Left lung (tissue), 14 donors: ENCODE measurements at places on chromosomes 2 and 18. TPM values are rescaled to one million over a fixed set of nuclear protein-coding genes. Genes with fewer than 3 reads are reported as not detected.

GRCh38 chr2:212854116-212854515 lies 297.3 kb downstream of the IKZF2 start:
- no peaks in the 10 kb centered on the region for H3K36me3 ChIP-seq
- DNase-seq: no peak
- no peaks in the 10 kb centered on the region for H3K27me3 ChIP-seq
- no peaks in the 10 kb centered on the region for H3K4me1 ChIP-seq
- no peak overlapping the region for H3K27ac ChIP-seq

PTH2R gene
- 0.10 TPM for total RNA-seq

DNA sequence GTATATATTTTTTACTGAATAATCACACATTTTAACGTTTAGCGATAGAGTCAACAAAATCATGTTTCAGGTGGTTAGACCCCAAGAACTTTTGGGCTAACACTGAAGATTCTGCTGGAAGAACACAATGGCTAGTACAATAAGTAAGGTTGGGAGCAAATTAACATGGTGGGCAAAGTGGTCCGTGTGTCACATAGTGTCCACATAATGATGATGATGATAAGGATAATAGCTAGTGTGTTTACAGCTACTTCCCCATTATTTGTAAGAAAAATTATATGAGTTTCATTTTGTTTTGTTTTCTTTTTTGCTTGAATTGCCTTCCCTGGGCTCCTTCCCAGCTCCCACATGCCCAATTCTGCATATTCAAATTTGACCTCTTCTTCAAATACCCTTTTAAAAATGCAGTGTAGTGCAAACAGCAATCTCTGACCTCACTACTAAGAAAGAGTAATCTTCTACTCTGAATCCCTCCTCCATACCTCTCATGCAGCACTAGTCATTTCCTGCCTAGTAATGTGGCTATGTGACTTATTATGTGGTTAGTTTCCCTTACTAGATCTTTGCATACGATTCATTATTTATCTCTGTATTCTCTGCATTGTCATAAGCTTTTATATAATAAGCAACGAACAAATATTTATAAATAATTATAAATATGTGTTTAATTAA lies 16.9 kb upstream of the VPS54 start:
- H3K4me1 ChIP-seq: no peaks in the 10 kb centered on the region
- no peak for DNase-seq
- H3K36me3 ChIP-seq: no peaks in the 10 kb centered on the region

DNA sequence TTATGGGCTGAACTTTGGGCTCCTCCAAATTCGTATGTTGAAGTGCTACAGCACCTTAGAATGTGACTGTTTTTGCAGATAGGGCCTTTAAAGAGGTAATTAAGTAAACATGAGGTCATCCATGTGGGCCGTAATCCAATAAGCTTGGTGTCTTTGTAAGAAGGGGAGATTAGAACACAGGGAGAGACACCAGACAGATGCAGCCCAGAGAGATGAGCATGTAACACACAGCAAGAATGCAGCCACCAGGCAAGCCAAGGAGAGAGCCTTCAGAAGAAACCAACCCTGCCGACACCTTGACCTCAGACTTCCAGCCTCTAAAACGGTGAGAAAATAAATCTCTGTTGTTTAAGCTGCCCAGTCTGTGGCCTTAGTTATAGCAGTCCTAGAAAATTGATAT lies 74.3 kb downstream of the HRH4 start:
- H3K27ac ChIP-seq: no peak overlapping the region
- no peaks in the 10 kb centered on the region for H3K36me3 ChIP-seq
- no peaks in the 10 kb centered on the region for H3K4me1 ChIP-seq
- DNase-seq: no peak
- H3K27me3 ChIP-seq: no peaks in the 10 kb centered on the region

DNA sequence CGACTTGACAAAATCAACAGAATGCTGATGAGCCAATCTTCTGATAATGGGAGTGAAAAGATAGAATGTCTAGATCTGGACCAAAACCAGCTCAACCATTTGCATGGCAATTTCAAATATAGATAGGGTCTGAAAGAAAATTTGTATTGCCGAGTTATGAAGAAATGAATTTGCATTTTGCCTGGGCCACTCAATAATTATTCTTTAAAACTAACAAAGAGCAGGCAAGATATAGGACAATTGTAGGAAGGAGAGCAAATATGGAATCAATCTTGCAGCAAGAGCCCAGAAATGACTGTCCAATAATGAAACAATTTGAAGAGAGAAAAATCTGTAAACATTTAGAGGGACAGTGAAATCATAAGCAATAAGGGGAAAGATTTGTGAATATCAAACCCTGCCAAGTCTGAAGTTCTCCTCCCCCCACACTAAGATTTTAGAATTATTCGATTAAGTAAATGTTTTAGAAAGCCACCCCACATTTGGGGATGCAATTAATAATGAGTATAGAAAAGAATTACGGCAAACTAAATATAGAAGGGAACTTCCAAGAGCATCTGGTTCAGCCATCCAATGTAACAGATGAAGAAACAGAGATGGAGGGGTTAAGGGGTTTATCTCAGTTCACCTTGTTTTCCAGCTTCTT lies 377.4 kb downstream of the SETBP1 start:
- H3K36me3 ChIP-seq: no peaks in the 10 kb centered on the region
- H3K27me3 ChIP-seq: no peaks in the 10 kb centered on the region
- DNase-seq: no peak
- H3K4me1 ChIP-seq: no peaks in the 10 kb centered on the region
- no peak overlapping the region for H3K4me3 ChIP-seq
- no peak overlapping the region for H3K27ac ChIP-seq

- H3K4me1 ChIP-seq: no peaks in the 10 kb centered on the region
- DNase-seq: no peak
- no peaks in the 10 kb centered on the region for H3K36me3 ChIP-seq
- no peak overlapping the region for H3K4me3 ChIP-seq
- H3K27me3 ChIP-seq: no peaks in the 10 kb centered on the region
- H3K27ac ChIP-seq: no peak overlapping the region
Observed at GRCh38 chr2:138537170-138537915, 35.8 kb downstream of the SPOPL start.

CFAP65 gene
- not detected for total RNA-seq

LIMS4 gene
- total RNA-seq: 2.0 TPM

- H3K36me3 ChIP-seq: no peaks in the 10 kb centered on the region
- H3K27ac ChIP-seq: no peak overlapping the region
- no peak overlapping the region for H3K4me3 ChIP-seq
- no peaks in the 10 kb centered on the region for H3K4me1 ChIP-seq
Observed at GRCh38 chr18:80181642-80182461, 65.5 kb downstream of the PARD6G start.

GRCh38 chr2:230521386-230521785 lies 105.4 kb downstream of the SP100 start:
- H3K36me3 ChIP-seq: no peaks in the 10 kb centered on the region
- H3K4me3 ChIP-seq: no peak overlapping the region
- no peak for DNase-seq
- no peaks in the 10 kb centered on the region for H3K4me1 ChIP-seq
- no peaks in the 10 kb centered on the region for H3K27me3 ChIP-seq

DNA sequence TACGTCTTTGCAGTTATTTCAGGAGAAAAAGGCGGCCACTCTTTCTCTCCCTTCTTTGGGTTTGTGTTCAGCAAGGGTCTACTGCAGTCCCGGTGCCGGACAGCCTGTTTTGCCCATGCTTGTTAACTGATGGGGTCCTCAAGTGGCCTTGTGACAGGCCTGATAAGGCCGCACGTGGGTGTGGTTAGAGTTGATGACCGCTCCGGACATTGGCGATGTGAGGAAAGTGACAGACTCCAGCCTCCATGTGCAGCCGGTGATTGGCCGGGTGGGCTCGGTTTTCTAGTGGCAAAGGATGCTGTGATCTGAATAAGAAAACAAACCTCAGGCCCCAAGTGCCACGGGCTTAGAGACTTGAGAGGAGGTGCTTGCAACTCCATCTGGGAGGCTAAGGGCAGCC lies 15.6 kb downstream of the HPCAL1 start:
- H3K4me1 ChIP-seq: no peaks in the 10 kb centered on the region
- no peaks in the 10 kb centered on the region for H3K27me3 ChIP-seq
- no peaks in the 10 kb centered on the region for H3K36me3 ChIP-seq

DNA sequence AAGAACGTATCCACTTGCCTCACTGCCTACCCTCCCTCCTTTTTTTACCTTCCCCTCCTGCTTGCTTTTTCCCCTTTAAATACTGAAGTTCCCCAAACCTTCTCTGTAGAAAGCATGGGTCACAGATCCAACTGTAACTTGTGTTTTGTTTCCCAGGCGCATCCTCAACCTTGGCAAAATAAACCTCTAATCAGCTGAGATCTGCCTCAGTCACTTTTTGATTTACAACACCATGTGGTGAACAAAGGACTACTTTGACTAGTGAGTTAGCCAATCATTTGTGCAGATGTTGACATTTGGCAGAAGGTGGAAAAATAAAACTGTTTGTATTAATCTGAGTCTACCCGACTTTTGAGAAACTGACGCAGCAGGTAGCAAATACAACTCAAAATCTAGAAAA lies 23.3 kb upstream of the MCM6 start:
- H3K4me3 ChIP-seq: no peak overlapping the region
- DNase-seq: no peak
- no peaks in the 10 kb centered on the region for H3K4me1 ChIP-seq
- H3K36me3 ChIP-seq: peaks cover 7% of the 10 kb centered on the region

DNA sequence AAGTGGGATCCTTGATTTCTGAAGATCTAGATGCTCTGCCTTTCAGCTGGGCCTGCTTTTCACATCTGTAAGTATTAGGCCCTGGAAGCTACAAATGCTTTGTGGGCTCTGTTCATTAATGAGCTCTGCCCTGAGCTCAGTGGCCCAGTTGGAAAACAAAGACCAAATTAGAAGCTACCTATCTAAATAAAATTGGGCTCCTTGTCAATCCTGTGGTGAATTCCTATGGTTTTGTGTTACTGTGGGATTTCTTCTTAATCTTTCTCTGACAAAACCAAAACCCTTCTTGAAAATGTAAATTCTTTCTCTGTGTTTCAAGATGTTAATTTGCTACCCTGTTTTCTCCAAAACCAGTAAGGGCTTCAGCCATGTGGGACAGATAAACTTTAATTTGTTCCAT lies 219.0 kb upstream of the HS6ST1 start:
- H3K27ac ChIP-seq: peak overlapping the region; percentile 19
- DNase-seq: no peak
- H3K4me3 ChIP-seq: no peak overlapping the region
- no peaks in the 10 kb centered on the region for H3K4me1 ChIP-seq
- no peaks in the 10 kb centered on the region for H3K27me3 ChIP-seq

DNA sequence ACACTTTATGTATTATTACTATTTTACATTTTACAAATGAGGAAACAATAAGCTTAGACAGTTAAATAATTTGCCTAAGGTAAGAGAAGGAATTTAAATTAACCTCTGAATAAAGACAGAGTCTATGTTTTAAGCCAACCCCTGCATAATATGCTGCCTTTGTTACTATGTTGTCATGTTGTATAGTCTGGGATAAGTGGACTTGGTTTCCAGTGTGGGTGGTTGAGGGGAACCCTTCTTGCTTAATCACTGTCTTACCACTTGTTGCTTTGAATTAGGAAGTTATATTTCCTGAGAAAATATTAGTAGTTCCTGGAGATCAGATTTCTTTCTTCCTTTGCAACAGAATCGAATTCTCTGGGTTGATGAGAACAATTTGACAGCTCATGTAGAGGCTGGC lies 52.6 kb downstream of the AGPS start:
- H3K4me3 ChIP-seq: no peak overlapping the region
- no peaks in the 10 kb centered on the region for H3K36me3 ChIP-seq
- H3K27me3 ChIP-seq: no peaks in the 10 kb centered on the region
- DNase-seq: no peak
- no peaks in the 10 kb centered on the region for H3K4me1 ChIP-seq
- no peak overlapping the region for H3K27ac ChIP-seq

DNA sequence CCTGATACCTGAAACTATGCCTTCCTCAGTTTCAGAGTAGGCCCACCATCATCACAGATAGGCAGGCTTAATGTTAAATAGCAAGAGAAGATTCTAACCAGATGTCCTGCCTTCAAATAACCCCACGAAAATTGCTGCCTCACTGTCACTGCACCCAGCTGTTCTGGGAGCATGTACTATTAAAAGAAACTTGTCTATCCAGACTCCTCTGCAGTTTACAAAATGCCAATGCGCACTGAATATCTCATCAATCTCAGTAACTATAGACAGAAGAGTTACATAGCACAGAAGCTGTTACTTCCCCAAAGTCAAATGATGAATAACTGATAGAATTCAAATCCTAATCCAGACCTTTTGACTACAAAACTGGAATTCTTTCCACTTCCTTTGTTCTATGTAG lies 43.9 kb downstream of the WDR75 start:
- no peak overlapping the region for H3K27ac ChIP-seq
- H3K4me3 ChIP-seq: no peak overlapping the region
- DNase-seq: no peak
- H3K27me3 ChIP-seq: no peaks in the 10 kb centered on the region
- no peaks in the 10 kb centered on the region for H3K4me1 ChIP-seq

GRCh38 chr2:213429516-213429915 lies 145.3 kb downstream of the SPAG16 start:
- H3K36me3 ChIP-seq: no peaks in the 10 kb centered on the region
- no peaks in the 10 kb centered on the region for H3K27me3 ChIP-seq
- DNase-seq: no peak
- H3K4me1 ChIP-seq: no peaks in the 10 kb centered on the region
- H3K27ac ChIP-seq: no peak overlapping the region

DNA sequence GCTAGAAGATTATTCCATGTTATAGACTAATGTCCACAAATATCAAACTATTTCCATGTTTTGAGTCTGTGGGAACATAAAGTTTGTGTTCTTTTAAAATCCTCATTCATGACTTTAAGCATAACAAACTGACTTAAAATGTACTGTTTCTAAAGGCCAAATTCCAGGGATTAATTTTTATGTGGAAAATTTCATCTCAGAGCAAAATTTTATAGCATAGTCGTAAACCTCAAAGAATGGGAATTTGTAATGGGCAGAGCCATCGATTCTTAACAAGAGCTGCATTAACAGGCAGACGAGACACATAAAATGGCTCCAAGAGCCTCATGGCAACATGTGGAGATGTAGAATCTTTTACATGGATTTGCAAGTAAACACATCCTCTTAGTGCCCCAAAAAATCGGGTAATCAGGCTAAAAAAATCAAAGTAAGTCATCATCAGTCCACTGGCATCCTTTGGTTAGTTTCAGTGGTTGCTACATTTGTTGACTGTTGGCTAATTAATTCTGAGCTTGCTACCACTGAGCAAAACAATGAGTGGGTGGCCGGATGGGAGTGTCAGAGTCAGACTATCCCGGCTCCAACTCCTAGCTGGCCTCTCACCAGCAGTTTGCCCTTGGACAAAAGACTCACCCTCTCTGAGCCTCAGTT lies 119.6 kb downstream of the FAM210A start:
- peaks cover 9% of the 10 kb centered on the region for H3K27me3 ChIP-seq
- no peak overlapping the region for H3K27ac ChIP-seq
- peaks cover 10% of the 10 kb centered on the region for H3K4me1 ChIP-seq

KCNG2 gene
- total RNA-seq: 1.1 TPM

GRCh38 chr2:62801814-62802523 lies 96.5 kb downstream of the EHBP1 start:
- H3K27me3 ChIP-seq: no peaks in the 10 kb centered on the region
- no peaks in the 10 kb centered on the region for H3K4me1 ChIP-seq
- peaks cover 3% of the 10 kb centered on the region for H3K36me3 ChIP-seq
- H3K4me3 ChIP-seq: no peak overlapping the region
- no peak for DNase-seq
- H3K27ac ChIP-seq: no peak overlapping the region

CXCR4 gene
- 21.3 TPM for total RNA-seq

MAPK4 gene
- total RNA-seq: 0.89 TPM

- no peak overlapping the region for H3K27ac ChIP-seq
- no peak overlapping the region for H3K4me3 ChIP-seq
- no peak for DNase-seq
- no peaks in the 10 kb centered on the region for H3K36me3 ChIP-seq
- H3K27me3 ChIP-seq: no peaks in the 10 kb centered on the region
- H3K4me1 ChIP-seq: no peaks in the 10 kb centered on the region
Observed at GRCh38 chr2:151119374-151119773, 142.3 kb downstream of the RBM43 start.

- peaks cover 63% of the 10 kb centered on the region for H3K36me3 ChIP-seq
- H3K4me3 ChIP-seq: no peak overlapping the region
- H3K4me1 ChIP-seq: no peaks in the 10 kb centered on the region
Observed at GRCh38 chr18:70197026-70197425, 8.5 kb downstream of the RTTN start.

SERPINB5 gene
- total RNA-seq: 0.34 TPM
